SK-MEL-5 (cell line): ENCODE measurements at places on chromosomes 11 and 22. TPM values are rescaled to one million over a fixed set of nuclear protein-coding genes. Genes with fewer than 3 reads are reported as not detected.

Gene ASPHD2
- 3.5 and 3.9 TPM in 2 replicates for total RNA-seq

Gene MYOD1
- not detected in 2 replicates for total RNA-seq

- no peak for DNase-seq
Observed at GRCh38 chr22:50281957-50282356, 11.8 kb upstream of the MAPK11 start.

Gene OR51E2
- not detected in 2 replicates for total RNA-seq

Gene NLRP14
- 0.08 TPM in 2 replicates for total RNA-seq

DNA sequence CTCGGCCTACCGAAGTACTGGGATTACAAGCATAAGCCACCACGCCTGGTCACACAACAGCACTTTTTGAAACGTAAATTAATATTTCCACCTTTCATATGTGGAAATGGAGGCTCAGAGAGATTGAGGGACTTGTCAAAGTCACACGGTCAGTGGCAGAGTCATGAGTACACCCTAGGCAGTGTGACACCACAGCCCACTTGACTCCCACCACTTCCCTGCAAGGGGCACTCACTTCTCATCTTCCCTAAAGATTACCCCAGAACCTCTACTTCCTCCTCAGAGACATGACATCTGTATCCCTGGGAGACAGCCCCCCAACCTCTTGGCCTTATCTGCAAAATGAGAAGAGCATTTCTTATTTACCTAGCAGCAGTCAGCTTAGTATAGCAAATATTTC lies 16.5 kb upstream of the MYOD1 start:
- DNase-seq = no peak

DNA sequence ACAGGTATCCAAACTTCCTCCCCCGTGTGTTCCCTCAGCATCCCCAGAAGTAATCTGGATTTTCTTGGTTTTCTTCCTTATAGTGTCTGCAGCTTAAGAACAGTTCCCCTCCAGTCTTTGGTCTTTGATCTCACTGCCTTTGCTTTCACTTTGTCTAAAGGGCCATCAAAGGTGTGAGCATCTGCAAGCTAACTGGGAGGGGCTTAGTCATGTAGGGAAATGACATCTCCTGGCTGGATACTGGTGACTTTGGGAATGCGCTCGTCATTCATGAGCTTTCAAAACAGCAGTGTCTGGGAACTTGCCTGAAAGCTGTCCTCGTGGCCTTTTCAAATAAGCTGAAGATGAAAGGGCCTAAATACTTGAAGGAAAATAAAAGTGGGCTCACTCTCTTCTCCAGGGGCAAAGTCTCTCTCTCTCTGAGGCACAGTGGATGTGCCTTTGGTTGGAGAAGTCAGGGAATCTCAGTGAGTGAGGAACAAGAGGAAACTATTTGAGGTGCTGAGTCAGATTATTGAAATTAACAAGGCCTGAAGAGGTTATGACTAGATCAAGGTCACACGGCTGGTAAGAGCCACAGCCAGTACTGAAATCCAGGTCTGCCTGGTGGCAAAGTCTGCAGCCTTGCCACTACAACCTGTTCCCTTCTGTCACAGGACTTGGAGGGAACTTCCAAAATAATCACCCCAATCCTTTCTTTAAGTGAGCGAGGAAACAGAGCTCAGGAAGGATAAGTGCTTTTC lies 45.6 kb upstream of the TENM4 start:
- no peak for DNase-seq

GRCh38 chr11:76600124-76600655 lies 70.4 kb downstream of the LRRC32 start:
- no peak for DNase-seq

GRCh38 chr11:61904539-61905048 lies 12.8 kb downstream of the RAB3IL1 start:
- DNase-seq = no peak

GRCh38 chr11:43871051-43871450 lies 9.6 kb upstream of the ALKBH3 start:
- no peak for DNase-seq

- DNase-seq = peak; percentile 25
Observed at GRCh38 chr11:18191376-18191775, 18.7 kb downstream of the MRGPRX4 start.

Gene ZNF280A
- 8.6 and 10.6 TPM in 2 replicates for total RNA-seq

GRCh38 chr22:21937821-21938070 lies 14.9 kb downstream of the PPM1F start:
- no peak for DNase-seq
